ENCODE measurements at places on chromosomes 12 and 14.

- no peak for DNase-seq
Observed at GRCh38 chr14:94971750-94972149, 185.6 kb downstream of the DICER1 start.

DNA sequence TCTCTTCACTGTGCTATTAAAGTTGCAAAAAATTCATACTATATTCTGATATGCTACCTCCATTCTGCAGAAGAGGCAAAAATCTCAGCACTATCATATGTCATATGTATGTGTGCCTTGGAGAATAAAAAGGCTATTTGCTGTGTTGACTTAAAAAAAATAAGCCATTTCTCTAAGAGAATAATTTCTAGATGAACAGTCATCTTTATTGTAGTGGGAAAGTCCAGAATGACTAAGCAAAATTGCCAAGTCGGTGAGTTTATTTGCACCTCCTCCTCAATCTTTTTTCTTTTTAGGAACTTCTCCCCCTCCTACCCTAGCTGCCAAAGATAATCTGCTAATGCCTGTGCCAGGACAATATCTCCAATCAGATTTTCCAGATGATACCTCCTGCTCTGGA, 353.8 kb upstream of the FAR2 start:
- no peak for DNase-seq

DNA sequence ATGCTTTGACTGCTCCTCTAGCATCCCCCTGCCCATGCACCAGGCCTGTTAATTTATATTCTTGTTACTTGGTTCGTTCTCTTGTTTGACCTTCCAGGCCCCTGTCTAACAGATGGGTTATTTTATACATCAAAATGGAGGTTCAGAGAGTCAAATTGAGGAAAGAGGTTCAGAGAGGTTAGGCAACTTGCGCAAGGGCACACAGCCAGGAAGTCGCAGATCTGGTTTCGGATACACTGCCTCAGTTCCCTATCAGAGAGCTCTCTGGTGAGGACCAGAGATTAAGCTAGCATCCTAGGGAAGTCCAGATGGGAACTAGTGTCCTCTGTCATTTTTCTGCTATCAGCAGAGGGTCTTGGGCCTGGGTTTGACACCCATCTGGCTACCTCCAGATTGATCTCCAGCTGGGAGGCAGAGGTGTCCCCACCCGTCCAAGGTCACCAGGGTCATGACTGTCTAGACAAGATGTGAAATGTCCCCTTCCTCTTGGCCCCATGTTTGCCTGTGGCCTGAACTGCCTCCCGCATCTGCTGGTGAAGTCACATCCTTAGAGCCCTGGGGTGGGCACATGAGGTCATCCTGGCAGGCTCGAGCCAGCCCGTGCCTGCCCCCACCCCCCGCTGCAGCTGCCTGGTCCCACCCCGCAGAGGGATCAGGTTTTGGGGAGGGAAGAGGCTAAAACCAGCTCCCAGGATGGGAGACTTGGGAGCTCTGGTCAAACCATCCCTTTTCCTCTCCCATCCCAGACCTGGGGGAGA, 84.3 kb upstream of the NCOR2 start:
- DNase-seq = no peak

DNA sequence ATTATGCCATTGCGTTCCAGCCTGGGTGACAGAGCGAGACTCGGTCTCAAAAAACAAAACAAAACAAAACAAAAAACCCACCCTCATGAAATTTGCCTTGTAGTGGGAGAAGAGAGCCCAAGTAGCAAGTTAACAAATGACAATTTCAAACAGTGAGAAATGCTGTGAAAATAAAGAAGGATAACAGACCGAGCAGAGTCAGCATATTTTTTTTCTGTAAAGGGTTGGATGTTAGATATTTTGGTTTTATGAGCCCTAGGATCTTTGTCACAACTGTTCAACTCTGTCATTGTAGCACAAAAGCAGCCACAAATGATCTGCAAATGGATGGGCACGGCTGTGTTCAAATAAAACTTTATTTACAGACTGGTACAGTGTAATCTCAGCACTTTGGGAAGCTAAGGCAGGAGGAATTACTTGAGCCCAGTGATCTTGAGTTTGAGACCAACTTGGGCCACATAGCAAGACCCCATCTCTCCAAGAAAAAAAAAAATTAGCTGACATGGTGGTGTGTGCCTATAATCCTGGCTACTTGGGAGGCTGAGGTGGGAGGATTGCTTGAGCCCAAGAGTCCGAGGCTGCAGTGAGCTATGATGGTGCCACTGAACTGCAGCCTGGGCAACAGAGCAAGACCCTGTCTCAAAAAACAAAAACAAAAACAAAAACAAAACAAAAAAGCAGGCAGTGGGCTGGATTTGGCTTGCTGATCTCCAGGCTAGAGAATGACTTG, 117.1 kb downstream of the PTPN11 start:
- DNase-seq = no peak

Data from activated CD8-positive, alpha-beta memory T cell treated with anti-CD3 and anti-CD28 coated beads for 4 hours (primary cell).